ENCODE measurements at places on chromosomes 13 and 19. TPM values are rescaled to one million over a fixed set of nuclear protein-coding genes. Genes with fewer than 3 reads are reported as not detected.

OR4F17 gene
- total RNA-seq, result not detected

ZNF829 gene
- 1.6 TPM for total RNA-seq

N4BP2L2 gene
- total RNA-seq, result 135 TPM

ZNF773 gene
- total RNA-seq, result 9.9 TPM

CLEC17A gene
- total RNA-seq, result 0.52 TPM

LRRC4B gene
- 5.2 TPM for total RNA-seq

FGF21 gene
- total RNA-seq, result not detected

ATP4B gene
- not detected for total RNA-seq

DACH1 gene
- 6.8 TPM for total RNA-seq

SSC5D gene
- total RNA-seq, result 17.7 TPM

SHISA2 gene
- 149 TPM for total RNA-seq

FUT1 gene
- 1.0 TPM for total RNA-seq

NLRP11 gene
- under 0.01 TPM for total RNA-seq

CYP4F8 gene
- not detected for total RNA-seq

RPL13A gene
- 4,175 TPM for total RNA-seq

SOX1 gene
- not detected for total RNA-seq

RDH8 gene
- not detected for total RNA-seq

FOXO1 gene
- total RNA-seq, result 15.1 TPM

All from skeletal muscle tissue (tissue), 5 donors.